ENCODE measurements at places on chromosomes 16 and 17. TPM values are rescaled to one million over a fixed set of nuclear protein-coding genes. Genes with fewer than 3 reads are reported as not detected.

The GNG13 gene
- total RNA-seq: not detected

The GSE1 gene
- total RNA-seq: 146 TPM

The ITGB3 gene
- total RNA-seq: 0.39 TPM

The IL32 gene
- total RNA-seq: 1,235 TPM

The NTN1 gene
- 0.20 TPM for total RNA-seq

The KCNH6 gene
- not detected for total RNA-seq

The ADAT1 gene
- total RNA-seq: 64.2 TPM

The PIRT gene
- total RNA-seq: not detected

The HSF5 gene
- total RNA-seq: 1.7 TPM

The HOXB4 gene
- 8.2 TPM for total RNA-seq

The MGAT5B gene
- total RNA-seq: not detected

The NLRC3 gene
- total RNA-seq: 61.8 TPM

The CDH11 gene
- not detected for total RNA-seq

The ALDH3A1 gene
- total RNA-seq: not detected

The MMP2 gene
- total RNA-seq: not detected

The CHST5 gene
- not detected for total RNA-seq

The FAM20A gene
- not detected for total RNA-seq

The DNAI2 gene
- total RNA-seq: not detected

The SLC47A1 gene
- not detected for total RNA-seq

The CALCOCO2 gene
- 118 TPM for total RNA-seq

The ABCA9 gene
- total RNA-seq: 0.12 TPM

The HOXB1 gene
- not detected for total RNA-seq

The ZNF771 gene
- 3.4 TPM for total RNA-seq

The NPIPB6 gene
- total RNA-seq: 13.8 TPM

The XAF1 gene
- total RNA-seq: 110 TPM

The KRT17 gene
- total RNA-seq: not detected

The TMC8 gene
- 209 TPM for total RNA-seq

The C1QTNF1 gene
- total RNA-seq: not detected

The ITGB4 gene
- 0.90 TPM for total RNA-seq

The DHODH gene
- total RNA-seq: 28.7 TPM

The PPP1R27 gene
- total RNA-seq: not detected

The CDH13 gene
- not detected for total RNA-seq

The ACSM2A gene
- total RNA-seq: not detected

The SCGB1C2 gene
- not detected for total RNA-seq

The DLX3 gene
- not detected for total RNA-seq

The GP1BA gene
- total RNA-seq: 0.12 TPM

The CDK5R1 gene
- 5.9 TPM for total RNA-seq

The ARL4D gene
- 1.7 TPM for total RNA-seq

The RCVRN gene
- total RNA-seq: not detected
